ENCODE measurements at places on chromosomes 6 and 20.

GRCh38 chr20:25487306-25487705, 79.8 kb downstream of the GINS1 start:
- no peak for DNase-seq

- peak; percentile 15 for DNase-seq
Observed at GRCh38 chr6:10256113-10256690, 158.7 kb downstream of the TFAP2A start.

GRCh38 chr20:15895126-15895525, 678.1 kb downstream of the KIF16B start:
- DNase-seq = peak; percentile 68

- DNase-seq = peak; percentile 57
Observed at GRCh38 chr20:16898433-16898832, 150.3 kb downstream of the OTOR start.

- peak; percentile 82 for DNase-seq
Observed at GRCh38 chr20:44959638-44960102, 527 bp downstream of the TOMM34 start.

DNA sequence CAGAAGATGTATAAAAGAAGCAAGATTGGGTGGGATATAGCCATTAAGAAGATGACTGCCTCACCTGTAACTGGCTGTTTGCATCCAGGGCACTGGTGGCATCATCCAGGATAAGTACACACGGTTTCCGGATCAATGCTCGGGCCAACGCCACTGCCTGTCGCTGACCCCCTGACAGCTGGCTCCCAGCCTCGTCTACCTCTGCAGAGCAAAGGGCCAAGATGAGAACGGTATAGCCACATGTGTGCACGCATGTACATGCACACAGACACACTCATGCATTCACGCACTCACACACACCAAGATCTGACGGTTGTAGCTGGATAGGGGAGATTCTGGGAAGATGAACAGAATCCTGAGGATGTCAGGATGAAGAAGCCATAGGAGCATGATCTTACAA, 3.2 kb upstream of the PSMB8 start:
- no peak for DNase-seq

DNA sequence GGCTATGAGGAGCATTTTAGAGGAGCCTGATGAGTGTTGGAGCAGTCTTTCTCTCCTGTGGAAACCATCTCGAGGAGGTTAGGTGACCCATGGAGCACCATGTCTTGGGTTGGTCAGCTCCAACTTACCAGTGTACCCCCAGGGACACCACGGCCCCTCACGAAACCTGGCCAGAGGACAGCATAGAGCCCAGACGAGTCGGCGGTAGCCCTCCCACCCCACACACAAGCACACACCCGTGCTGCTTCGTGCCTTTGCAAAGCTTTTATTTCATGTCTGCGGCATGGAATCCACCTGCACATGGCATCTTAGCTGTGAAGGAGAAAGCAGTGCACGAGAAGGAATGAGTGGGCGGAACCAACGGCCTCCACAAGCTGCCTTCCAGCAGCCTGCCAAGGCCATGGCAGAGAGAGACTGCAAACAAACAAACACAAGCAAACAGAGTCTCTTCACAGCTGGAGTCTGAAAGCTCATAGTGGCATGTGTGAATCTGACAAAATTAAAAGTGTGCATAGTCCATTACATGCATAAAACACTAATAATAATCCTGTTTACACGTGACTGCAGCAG, 53.6 kb downstream of the EZR start:
- no peak for DNase-seq

Data from M059J (cell line).